CD4-positive, alpha-beta T cell treated with Interleukin-15 for 1 hour (primary cell): ENCODE measurements at places on chromosomes 1 and 21.

DNA sequence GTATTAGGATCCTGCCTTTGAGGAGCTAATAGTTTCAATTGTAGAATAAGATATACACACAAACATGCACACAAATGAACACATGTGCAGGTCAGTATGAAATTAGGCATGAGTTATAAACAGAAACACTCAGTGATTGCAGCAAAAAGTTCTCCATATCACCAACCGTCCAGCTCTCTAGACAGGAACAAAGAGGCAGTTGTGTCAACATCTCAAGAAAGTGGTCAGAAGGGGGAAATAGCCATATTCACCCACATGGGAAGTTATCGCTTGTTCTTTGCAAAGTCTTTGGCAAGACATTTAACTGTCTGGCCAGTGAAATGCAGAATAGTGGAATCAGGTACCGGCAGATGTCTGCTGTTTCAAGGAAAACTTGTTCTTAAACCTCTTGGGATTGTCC, 29.4 kb upstream of the PIGC start:
- DNase-seq, result no peak

GRCh38 chr1:200258447-200259375, 151.1 kb downstream of the ZNF281 start:
- DNase-seq, result no peak

DNA sequence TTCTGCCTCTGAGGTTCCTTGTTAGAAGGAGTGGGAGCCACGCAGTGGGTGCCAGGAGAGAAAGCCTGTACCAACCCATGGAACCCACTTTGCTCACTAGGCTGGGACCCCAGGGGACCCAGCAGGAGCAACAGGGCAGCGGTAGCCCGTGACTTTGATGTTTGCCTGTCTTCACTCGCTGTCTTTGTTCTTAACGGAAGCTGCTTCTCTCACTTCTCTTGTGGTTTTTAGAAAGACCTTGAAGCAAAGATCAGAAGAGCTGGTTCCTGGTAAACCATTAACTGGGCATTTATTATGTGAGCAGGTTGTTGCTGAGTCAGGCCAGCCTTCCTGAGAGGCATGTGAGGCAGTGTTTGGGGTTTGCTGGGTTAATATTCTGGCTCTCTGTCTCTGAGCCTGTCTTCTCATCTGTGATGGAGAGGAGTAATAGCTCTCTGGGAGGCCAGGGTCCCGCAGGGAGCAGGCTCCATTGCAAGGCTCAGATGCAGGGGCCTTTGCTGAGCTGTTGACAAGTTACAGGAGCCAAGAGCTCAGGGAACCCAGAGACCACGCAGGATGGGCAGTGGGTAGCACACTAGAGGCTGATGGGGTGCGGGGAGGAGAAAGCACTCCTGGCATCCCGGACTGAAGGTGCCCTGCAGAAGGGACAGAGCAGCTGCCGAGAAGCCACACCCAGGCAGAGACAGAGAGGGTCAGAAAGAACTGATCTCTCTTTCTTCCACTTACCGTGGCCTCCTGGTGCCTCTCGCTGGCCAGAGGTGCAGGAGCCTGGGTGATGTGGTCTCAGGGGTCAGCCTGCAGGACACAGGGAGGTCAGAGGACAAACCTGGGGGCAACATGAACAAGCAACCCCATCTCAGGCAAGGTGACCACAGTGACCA, 367.5 kb upstream of the C1orf174 start:
- DNase-seq, result no peak

GRCh38 chr1:11400155-11400554, 78.8 kb upstream of the DISP3 start:
- no peak for DNase-seq

- DNase-seq, result peak; percentile 33
These were observed 162.3 kb downstream of the PSMG1 start for GRCh38 chr21:39020751-39021477.

- DNase-seq, result peak; percentile 17
These were observed 3.4 kb downstream of the OR2T11 start for GRCh38 chr1:248631354-248632008.

DNA sequence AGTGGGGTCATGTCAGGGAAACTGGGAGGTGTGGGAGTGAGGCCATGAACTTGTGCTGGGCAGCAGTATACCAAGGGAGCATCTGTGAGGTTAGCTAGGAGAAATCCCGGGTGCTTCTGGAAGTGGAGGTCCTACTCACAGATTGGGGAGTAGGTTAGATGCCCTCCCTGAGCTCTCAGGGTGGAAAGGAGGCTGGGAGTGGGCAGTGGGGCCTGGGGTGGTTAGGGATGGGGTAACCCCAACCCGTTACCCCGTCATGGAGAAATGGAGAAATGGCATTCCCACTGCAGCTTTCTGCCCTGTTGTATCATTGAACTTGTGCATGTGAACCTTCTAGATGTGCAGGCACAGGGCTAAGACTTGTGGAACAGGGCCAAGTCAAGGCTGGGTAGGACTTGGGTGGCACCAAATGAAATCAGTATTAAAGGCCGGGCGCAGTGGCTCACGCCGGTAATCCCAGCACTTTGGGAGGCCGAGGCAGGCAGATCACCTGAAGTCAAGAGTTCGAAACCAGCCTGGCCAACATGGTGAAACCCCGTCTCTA, 27.2 kb downstream of the EXOC8 start:
- DNase-seq, result no peak

DNA sequence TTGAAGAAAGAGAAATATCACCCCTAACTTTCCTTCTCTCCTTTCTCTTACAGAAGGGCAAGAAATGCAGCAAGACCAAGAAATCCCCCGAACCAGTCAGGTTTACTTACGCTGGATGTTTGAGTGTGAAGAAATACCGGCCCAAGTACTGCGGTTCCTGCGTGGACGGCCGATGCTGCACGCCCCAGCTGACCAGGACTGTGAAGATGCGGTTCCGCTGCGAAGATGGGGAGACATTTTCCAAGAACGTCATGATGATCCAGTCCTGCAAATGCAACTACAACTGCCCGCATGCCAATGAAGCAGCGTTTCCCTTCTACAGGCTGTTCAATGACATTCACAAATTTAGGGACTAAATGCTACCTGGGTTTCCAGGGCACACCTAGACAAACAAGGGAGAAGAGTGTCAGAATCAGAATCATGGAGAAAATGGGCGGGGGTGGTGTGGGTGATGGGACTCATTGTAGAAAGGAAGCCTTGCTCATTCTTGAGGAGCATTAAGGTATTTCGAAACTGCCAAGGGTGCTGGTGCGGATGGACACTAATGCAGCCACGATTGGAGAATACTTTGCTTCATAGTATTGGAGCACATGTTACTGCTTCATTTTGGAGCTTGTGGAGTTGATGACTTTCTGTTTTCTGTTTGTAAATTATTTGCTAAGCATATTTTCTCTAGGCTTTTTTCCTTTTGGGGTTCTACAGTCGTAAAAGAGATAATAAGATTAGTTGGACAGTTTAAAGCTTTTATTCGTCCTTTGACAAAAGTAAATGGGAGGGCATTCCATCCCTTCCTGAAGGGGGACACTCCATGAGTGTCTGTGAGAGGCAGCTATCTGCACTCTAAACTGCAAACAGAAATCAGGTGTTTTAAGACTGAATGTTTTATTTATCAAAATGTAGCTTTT, 2.4 kb downstream of the CCN1 start:
- no peak for DNase-seq

- no peak for DNase-seq
These were observed 6.7 kb downstream of the COQ8A start for GRCh38 chr1:226946841-226947240.

GRCh38 chr1:245622332-245623014, 467.7 kb downstream of the KIF26B start:
- no peak for DNase-seq

- DNase-seq, result no peak
These were observed 370.2 kb downstream of the ST6GALNAC3 start for GRCh38 chr1:76444773-76445172.

DNA sequence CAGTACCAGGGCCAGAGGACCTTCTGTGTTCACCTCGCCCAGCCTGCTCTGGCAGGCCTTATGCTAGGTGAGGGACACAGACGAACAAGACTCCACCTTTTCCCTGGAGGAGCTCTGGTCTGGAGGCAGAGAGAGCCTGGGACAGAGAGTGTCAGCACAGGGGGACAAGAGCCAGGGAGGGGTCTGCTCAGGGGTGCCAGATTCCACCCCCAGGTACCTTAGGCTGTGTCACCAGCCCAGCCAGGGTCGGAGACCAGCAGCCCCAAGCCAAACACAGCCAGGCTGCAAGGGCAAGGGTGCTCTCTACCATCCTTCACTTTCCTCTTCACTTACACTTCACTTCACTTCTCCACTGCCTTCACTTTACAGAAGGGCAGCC, 4.3 kb upstream of the LRP8 start:
- DNase-seq, result no peak
